ENCODE measurements at places on chromosomes 1 and 21.
A peak's percentile ranks its signal among the peaks of the same experiment; 100 is the strongest.

DNA sequence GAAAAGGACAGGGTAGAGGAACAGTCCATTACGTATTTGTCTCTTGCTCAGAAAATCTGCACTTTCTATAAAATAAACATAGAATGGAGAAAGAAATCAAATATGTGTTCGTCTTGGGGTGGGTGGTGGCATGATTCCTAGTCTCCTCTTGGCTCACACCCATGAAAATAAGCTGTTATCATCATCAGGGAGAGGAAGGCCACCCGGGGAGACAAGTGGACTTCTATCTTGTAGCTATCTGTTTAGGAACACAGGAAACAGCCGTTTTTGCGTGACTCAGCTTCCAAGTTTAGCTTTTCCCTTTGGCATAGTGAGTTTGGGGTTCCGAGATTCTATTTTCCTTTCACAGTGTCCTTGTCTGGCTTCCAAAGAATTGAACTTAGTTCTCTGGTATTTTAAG lies 622.3 kb downstream of the PTPRU start:
- DNase-seq, result no peak

GRCh38 chr1:175734642-175735041 lies 8.8 kb downstream of the TNR start:
- DNase-seq, result no peak

- DNase-seq, result no peak
Observed at GRCh38 chr1:14366091-14367018, 232.1 kb upstream of the KAZN start.

DNA sequence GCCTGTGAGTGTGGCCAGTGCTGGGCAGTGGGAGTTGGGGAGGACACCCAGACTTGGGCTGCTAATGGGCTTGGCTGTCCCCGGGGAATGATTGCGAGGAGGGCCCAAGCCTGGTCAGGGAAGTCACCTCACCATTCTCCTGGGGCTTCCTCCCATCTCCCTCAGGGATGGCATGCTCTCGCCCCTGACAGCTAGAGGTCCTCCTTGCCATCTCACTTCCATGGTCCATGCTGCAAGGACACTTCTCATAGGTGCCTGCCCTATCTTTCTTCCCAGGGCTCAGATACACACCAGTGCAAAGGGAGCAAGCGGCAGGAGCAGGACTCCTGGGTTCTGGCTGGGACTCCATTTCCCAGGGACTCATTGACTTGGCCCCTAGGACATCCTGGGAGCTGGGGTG lies 4.1 kb downstream of the NTRK1 start:
- DNase-seq, result no peak

- no peak for DNase-seq
Observed at GRCh38 chr1:71422221-71422620, 341.4 kb upstream of the ZRANB2 start.

DNA sequence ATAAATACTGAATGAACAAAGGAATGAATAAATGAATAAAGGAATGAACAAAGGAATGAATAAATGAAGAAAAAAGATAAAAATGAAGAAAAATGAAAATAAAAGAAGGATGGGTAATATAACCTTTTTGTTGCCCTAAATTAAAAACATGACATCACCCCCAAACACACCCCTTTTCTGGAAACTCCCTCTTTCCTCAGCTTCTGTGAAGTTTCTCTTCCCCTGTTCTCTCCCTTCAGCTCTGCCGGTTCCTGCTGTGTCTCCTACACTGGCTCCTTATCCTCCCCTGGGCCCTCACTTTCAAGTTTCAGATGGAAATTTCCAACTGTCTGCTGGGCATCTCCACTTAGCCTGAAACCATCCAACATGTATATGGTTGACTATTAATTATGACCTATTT lies 37.9 kb downstream of the RAB3B start:
- no peak for DNase-seq

DNA sequence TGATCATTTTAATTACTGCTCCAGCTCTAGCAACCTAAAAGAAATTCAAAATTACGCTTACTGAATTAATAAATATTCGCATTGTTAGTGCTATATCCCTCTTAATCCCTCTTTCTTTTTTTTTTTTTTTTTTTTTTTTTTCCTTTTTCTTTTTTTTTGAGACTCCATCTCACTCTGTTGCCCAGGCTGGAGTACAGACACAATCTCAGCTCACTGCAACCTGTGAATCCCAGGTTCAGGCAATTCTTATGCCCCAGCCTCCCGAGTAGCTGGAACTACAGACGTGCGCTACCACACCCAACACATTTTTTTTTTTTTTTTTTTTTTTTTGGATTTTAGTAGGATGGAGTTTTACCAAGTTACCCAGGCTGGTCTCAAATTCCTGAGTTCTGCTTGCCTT lies 157.1 kb downstream of the KCNT2 start:
- DNase-seq, result no peak

DNA sequence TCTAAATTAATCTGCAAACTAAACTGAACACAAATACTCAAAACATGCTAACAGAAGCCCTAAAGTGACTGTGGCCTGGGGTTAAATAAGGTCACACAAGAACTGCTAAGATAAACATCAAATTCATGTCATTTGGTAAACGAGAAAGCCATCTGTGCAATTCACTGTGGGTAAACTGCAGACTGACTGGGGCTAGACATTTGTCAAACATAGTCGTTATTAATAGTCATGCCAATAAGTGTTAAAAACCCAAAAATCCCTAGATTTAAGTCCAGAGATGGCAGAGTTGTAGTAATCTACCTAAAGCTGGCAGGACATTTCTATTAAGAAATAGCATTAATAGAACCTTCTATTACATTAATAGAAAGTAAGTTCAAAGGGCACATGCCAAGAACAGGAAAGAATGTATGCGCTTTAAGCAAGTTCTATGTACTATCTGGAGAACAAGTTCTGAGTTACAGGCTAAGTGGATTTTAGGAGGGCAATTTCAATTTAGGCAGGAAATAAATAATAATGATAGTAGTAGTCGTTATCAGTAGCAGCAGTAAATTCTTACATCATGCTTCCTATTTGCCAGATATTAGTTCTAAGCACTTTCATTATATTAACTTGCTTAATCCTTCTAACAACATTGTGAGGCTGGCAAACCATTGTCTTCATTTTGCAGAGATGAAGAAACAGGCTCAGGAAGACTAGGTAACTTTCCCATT lies 8.6 kb downstream of the EDEM3 start:
- no peak for DNase-seq

DNA sequence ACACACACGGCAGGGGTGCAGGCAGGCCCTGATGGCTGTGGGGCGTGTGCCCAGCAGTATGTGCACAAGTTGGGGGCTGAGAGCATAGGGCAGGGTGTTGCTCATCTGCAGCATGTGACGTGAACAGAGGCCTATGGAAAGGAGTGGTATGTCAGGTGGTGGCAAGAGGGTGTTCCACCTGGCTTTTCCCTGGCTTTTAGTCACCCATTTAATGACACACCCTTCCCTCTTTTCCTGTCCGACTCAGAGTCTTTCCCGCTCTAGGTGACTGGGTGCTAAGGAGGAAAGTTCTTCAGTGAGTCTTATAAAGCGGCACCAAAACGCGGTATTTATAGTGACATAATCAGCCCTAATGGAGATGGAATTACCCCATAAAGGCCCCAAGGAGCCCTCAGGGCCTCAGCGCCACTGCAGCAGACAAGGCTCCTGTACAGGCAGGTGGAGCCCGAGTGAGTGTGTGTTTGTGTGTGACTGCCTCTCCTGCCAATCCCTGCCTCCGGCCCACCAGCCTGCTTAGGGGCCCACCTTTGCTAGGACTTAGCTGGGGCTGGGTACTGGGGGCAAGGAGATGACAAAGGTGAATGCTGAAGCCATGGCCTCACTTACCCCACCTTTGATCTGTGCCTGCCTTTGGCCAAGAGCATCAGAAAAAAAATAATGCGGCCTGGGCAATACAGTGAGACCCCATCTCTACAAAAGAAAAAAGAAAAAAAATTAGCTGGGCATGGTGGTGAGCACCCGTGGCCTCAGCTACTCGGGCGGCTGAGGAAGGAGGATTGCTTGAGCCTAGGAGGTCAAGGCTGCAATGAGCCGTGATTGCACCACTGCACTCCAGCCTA lies 3.3 kb upstream of the EPHA2 start:
- peak; percentile 92 for DNase-seq

DNA sequence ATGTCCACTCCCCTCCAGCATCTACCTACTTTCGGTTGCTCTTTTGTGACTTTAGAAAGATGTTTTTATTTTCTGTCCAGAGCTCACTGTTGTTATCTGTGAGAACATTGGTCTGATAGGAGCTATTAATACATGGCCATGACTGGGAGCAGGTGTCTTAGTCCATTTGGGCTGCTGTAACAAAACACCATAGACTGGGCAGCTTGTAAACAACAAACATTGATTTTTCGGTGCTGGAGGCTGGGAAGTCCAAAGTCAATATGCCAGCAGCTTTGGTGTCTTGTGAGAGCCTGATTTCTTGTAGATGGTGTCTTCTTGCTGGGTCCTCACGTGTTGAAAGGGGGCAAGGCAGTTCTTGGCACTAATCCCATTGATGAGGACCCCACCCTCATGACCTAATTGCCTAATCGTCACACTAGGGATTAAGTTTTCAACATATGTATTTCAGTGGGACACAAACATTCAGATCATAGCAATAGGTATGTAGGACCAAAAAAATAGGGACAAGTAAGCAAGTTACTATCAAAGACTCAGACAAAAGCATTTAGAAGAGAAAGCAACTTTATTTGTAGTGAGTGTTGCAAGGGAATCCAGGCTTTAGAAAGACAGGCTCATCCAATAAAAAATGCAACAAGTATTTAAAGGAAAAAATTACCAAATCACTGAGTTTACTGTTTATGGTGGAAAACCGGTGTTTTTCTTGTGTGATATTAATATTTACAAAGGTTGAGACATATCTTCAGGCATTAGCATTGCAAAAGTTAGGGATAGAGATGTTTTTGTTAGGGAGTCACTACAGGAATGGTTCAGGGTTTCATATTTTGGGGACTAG lies 55.2 kb upstream of the WDR26 start:
- DNase-seq, result no peak

GRCh38 chr1:216849146-216849545 lies 125.9 kb upstream of the ESRRG start:
- no peak for DNase-seq

- DNase-seq, result no peak
Observed at GRCh38 chr1:74943046-74943445, 191.1 kb upstream of the LHX8 start.

GRCh38 chr1:212147581-212148033 lies 112.1 kb downstream of the DTL start:
- DNase-seq, result no peak

- DNase-seq, result no peak
Observed at GRCh38 chr1:89589515-89589914, 43.4 kb upstream of the LRRC8C start.

DNA sequence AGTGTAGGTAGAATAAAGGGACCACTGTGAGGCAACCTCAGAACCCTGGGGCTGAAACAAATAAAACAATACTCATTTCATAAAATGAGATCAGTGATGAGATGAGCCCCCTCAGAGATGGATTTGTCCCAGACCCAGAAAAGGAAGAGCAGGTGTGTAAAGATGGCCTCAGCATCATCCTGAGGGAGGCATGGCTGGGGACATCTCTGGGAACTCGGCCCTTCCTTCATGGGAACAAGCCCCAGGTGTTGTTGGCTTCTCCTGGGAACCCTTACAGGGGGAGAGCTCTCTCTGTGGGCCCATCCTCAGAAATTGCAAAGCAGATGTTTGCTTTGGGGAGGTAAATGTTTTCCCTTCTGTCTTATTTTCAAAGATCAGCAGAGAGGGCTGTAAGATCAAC lies 133.2 kb upstream of the USP24 start:
- no peak for DNase-seq

DNA sequence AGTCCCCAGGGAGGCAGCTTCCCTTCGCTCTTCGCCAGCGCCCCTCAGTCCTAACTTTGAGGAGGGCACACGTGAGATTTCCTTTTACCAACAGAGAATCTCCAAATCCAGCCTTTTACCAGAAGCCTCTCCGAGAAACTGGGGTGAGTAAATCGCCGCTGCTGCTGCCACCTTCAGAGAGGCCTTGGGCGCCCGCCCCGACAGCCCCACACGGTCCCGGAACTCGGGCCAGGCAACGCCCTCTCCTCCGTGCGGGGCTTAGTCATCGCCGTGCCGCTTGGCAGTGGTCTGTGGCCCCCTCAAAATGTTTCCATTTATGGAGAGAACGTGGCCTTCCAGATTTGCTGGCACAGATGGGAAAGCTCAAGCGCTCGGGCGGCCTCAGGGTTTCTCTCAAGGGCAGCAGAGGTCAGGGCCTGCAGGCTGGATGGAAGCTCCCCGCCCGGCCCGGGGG lies 41.4 kb upstream of the COL6A2 start:
- DNase-seq, result no peak

DNA sequence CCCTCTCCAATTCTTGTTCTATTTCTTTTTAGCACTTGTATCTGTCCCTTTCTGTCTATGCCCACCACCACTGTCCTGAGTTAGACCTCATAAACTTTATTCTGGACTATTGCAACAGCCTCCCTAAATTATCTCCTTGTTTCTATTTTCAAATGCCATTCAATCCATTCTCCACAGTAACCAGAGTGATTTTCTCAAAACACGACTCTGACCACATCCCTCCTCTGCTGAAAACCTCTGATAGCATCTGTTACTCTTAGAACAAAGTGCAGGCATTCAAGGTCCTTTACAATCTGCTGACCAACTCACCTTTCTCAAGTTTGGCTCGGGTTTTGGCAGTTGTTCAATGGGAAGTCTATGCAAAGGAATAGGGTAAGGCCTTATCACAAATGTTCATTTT lies 22.8 kb upstream of the GPX7 start:
- no peak for DNase-seq

GRCh38 chr1:245879091-245879490 lies 628.0 kb downstream of the SMYD3 start:
- DNase-seq, result no peak

- no peak for DNase-seq
Observed at GRCh38 chr21:41825216-41825615, 53.9 kb downstream of the PRDM15 start.

- no peak for DNase-seq
Observed at GRCh38 chr1:89999628-90000027, 4.7 kb downstream of the ZNF326 start.

GRCh38 chr1:17653276-17653675 lies 101.9 kb upstream of the ACTL8 start:
- DNase-seq, result no peak

GRCh38 chr1:117670976-117671780 lies 65.3 kb downstream of the TENT5C start:
- no peak for DNase-seq

DNA sequence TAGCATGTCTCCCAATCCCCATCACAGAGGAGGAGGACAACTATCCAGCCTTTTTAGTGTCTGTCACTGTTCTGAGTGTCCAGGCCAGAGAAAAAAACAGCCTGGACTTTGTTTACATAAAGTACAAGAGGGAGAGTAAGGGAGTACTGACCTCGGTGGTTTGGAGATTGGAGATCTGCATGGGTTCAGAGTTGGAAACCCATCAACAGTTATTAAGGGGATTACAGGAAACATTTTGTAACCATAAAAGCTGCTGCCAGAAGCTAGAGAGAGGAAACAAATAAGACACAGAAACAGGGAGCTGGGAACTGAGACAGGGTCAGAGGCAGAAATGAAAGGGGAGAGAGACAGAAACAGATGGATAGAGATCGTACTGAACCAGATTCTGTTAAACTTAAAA lies 131.5 kb upstream of the CTTNBP2NL start:
- DNase-seq, result no peak

- DNase-seq, result no peak
Observed at GRCh38 chr1:110436635-110437034, 14.3 kb upstream of the PROK1 start.

- DNase-seq, result no peak
Observed at GRCh38 chr1:40477678-40478053, 576 bp downstream of the ZFP69 start.

- no peak for DNase-seq
Observed at GRCh38 chr1:102853701-102854187, 254.6 kb downstream of the COL11A1 start.

GRCh38 chr1:107122225-107122624 lies 18.6 kb upstream of the NTNG1 start:
- no peak for DNase-seq

Data from PC-9 (cell line).